ENCODE measurements at places on chromosomes 13 and 19.

GRCh38 chr19:44580366-44580895, 32.9 kb upstream of the IGSF23 start:
- ATAC-seq: no peak

DNA sequence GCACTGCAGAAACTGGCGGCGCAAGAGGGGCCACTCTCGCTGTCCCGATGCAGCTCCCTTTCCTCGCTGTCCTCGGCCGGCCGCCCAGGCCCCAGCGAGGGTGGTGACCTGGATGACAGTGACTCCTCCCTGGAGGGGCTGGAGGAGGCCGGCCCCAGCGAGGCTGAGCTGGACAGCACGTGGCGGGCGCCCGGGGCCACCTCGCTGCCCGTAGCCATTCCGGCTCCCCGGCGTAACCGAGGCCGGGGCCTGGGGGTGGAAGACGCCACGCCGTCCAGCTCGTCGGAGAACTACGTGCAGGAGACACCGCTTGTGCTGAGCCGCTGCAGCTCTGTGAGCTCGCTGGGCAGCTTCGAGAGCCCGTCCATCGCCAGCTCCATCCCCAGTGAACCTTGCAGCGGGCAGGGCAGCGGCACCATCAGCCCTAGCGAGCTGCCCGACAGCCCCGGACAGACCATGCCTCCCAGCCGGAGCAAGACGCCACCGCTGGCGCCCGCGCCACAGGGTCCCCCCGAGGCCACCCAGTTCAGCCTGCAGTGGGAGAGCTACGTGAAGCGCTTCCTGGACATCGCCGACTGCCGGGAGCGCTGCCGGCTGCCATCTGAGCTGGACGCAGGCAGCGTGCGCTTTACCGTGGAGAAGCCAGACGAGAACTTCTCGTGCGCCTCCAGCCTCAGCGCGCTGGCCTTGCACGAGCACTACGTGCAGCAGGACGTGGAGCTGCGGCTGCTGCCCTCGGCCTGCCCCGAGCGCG, 12.4 kb downstream of the C19orf25 start:
- ATAC-seq: no peak

DNA sequence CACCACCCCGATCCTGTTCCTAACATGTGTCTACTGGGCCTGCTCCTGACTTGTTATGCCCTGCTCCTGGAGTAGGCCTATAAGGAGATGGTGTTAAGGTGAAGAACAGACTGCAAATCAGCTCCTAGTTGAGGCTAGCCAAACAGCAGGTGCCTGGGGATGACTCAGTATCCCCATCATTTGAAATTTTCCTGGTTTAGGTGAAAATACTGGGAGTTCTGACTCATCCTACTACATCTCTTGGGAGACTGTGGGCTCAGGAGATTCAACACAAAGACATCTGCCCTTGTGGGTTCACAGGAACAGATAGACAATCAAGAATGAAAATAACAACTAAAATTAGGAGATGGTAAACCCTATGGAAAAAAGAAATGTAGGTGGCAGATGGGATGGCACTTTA, 41.2 kb downstream of the BRD4 start:
- ATAC-seq: no peak

DNA sequence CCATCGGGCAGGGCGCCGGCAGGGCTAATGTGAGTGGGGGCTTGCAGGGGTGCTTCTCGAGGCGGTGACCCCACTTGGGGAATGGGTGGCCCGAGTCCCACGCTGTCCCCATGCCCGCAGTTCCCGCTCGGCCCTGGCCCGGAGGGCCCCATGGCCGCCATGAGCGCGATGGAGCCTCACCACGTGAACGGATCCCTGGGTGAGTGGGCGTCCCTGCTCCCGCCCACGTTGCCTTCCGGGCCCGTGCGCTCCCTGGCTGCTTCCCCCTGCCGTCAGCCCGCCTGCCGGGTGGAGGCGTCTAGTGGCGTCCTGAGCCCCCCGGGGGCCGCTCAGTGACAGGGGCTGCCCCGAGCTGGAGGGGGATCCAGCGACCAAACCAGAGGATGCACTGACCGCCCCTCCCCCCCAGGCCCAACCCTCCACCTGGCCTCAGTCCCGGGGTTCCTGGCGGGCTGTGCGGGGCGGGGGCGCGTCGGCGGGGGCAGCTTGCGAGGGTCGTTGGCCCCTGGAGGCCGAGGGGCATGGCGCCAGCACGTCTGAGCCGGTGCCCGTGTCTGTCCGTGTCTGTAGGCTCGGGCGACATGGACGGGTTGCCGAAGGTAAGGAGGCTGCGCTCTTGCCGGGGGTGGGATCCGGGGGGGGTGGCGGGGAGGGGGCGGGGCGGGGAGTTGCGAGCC, 4.8 kb downstream of the ISYNA1 start:
- ATAC-seq: no peak

DNA sequence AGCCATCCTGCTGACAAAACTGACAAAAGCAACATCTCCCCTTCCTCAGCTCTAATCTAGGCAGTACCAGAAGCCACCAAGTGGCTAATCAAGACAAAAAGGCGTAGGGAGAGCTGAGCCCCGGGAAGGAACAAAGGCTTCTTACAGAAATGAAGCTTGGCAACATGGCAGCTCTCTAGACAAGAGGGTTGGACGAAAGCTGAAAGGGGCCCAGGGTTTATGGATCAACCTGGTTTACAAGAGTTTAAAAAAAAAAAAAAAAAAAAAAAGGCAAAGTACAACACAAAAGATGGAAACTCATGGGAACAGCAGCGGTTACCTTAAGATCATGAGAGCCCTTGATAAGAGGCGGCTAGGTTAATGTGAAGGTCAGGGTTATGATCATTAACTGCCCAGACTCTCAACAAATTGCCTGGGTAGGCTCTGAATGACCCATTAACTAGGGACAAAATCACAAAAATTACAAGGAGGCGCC, 14.0 kb downstream of the ZC3H4 start:
- no peak for ATAC-seq

GRCh38 chr19:46068345-46069258, 27.8 kb upstream of the IGFL4 start:
- no peak for ATAC-seq

DNA sequence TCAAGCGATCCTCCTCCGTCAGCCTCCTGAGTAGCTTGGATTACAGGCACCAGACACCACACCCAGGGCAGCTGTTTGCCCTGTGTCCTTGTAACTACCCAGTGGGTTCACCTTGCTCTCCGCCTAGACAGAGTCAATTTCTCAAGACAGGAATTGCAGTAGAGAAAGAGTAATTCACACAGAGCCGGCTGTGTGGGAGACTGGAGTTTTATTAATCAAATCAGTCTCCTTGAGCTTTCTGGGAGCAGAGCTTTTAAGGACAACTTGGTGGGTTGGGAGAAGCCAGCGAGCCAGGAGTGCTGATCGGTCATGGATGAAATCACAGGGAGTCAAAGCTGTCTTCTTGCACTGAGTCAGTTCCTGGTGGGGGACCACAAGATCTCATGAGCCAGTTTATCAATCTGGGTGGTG, 20.6 kb upstream of the ADGRE1 start:
- no peak for ATAC-seq

DNA sequence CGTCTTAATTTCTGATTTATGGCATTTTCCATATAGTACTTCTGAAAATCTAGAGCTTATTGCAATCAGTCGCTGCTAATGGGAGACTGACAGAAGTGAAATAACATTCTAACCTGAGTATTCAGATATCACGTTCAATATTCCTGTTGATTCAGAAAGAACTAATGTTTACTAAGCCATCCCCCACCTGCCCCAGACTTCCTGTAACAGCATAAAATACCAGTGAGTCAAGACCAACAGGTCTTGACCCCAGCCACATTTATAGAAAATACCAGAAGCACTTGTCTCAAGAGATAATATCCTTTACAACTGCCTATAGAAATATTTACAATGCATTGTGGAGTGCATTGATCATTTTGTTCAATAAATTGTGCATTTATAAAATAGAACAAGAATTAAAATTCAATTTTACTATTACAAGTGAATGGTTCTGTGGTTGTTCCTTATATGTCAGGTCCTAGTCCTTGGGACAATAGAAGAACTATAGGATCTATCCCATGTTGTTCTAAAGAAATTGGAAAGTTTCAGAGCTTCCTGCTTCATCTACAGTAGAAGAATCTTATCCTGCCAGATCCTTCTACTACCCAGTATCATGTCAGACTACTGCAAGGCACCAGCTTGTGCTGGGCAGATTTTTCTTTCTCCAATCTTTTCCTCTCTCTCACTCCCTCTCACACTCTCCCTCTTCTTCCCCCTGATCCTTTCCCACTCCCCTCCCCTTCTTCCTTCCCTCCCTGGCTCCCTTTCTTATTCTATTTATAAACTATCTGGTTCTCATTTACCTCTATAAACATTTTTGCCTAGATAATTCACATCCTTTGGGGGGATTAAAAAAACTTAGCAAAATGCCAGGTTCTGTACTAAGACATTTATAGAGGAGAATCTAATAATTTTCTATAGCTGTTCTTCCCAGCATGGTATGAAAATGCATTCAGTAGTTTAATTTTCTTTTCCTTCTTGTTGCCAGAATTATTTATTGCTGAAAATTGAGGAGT, 629.9 kb downstream of the DIAPH3 start:
- ATAC-seq: no peak

- ATAC-seq: no peak
Observed at GRCh38 chr13:48562296-48563066, 29.6 kb upstream of the RCBTB2 start.

- ATAC-seq: no peak
Observed at GRCh38 chr19:14003251-14004055, 2.7 kb downstream of the RFX1 start.

GRCh38 chr13:28872427-28873176, 52.5 kb downstream of the MTUS2 start:
- no peak for ATAC-seq

DNA sequence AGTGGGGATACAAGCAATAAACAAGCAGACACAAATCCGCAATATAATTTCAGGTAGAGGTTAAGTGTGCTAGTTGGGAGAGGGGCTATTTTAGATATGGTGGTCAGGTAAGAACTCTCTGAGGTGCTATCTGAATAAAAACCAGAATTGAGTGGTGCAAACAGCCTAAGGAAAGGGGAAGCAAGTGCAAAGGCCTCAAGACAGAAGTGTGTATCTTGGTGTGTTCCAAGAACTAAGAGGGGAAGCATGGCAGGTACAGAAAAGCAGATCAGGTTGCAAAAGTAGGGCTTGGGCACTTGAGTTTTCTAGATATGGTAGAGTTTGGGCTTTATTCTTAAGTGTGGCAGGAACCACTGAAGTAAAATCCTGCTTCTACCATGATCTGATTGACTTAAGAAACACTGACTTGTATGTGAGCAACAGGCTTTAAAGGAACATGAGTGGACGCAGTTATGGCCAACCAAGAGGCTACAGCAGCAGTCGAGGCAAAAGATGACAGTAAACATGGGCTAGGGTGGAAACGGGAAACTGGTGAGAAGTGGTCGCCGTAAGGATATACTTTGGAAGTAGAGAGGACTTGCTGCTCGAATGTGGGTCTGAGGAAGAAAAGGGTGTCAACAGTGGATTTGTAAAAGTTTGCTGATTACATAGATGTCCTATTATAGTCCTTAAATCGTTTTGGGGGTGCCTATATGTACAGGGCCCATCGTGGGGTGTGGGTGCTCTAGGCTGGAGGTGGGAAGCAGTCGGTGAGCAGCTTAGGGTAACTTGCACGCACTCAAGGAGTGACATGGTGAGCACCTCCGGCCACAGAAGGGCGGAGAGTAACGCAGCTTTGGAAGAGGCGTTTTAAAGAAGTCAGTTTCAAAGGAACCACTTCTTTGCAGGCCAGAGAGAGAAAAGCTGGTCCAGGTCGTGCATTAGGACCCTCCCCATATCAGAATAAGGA, 677 bp downstream of the TGDS start:
- peak; percentile 59 for ATAC-seq

DNA sequence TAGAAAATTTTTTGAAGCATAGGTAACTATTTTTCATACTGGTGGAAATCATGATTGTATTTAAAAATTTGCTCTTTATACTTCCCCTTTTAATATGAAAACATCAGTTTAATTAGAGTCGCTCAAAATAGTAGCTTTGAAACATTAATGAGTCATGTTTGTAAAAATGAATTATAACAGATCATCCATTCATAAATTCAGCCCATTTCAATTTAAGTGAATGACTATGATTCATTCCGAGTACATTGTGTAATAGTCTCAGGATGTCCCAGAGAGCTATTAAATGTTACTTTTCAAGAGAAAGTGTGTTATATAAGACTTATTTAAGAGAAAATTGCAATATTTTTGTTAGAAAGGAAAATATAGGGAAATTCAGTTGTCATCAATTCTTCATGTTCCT, 111.0 kb downstream of the FNDC3A start:
- no peak for ATAC-seq

- peak; percentile 51 for ATAC-seq
Observed at GRCh38 chr19:11538232-11539036, at the start of gene CNN1. Gene CNN1, plus strand, starts transcription at chr19:11538851. Its CDS starts 77 bp downstream, at chr19:11538928.

Data from motor neuron (in vitro differentiated cells).